ENCODE measurements at places on chromosomes 6 and 20.

DNA sequence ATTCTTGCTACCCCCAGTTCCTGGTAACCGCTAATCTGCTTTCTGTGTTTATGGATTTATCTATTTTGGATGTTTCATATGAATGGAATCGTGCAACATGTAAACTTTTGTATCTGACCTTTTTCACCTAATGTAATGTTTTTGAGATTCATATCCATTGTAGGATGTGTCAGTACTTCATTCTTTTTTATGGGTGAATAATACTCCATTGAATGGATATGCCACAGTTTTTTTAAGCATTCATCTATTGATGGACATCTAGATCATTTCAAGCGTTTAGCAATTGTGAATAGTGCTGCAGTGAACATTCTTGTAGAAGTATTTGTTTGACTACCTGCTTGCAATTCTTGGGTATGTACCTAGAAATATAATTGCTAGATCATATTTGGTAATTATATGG is 13.0 kb downstream of the KDM1B start:
- DNase-seq: no peak

DNA sequence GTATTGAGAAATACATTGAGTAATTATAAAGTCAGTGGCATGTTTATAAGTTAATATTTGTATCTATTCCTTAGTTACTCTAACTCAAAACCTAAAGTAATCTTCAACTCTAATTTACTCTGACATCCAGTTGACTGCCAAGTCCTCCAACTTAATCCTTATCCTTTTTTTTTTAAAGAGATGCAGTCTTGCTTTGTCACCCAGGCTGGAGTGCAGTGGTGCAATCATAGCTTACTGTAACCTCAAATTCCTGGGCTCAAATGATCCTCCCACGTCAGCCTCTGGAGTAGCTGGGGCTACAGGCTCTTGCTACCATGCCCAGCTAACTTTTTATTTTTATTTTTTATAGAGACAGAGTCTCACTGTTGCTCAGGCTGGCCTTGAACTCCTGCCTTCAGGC is 24.4 kb downstream of the PTPN1 start:
- DNase-seq: no peak

- no peak for DNase-seq
Measured at GRCh38 chr6:113625850-113626249, 231.3 kb upstream of the MARCKS start.

DNA sequence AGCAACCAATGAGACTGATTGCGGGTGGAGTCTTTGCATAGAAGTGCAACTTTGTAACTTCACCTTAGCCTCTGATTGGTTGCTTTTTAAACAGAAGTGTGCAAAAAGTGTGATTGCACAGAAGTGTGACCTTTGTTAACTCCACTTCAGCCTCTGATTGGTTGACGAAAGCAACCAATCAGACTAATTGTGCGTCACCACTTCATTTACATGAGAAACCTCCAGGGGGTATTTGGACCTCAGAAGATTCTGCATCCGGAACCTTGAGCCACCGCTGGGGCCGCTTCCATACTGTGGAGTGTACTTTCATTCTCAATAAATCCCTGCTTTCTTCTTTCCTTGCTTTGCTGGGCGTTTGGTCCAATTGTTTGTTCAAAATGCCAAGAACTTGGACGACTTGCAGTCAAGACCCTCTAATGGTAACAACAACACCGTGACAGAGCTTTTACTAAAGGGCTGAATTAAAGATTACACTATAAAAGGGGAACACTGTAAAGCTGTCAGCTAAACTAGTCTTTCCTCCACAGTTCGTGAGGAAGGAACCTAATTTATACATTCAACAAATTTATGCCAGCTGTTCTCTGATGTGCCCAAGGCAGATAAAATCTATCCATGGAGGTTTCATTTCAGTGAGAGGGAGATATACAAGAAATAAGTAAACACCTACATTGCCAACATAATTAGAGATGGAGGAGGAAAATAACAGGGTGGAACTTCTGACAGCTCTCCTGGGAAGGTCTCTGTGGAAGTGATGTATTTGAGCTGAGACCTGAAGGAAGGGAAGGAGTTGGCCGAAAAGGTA is 1.4 kb upstream of the HECA start:
- DNase-seq: no peak

- DNase-seq: no peak
Measured at GRCh38 chr20:63740070-63740626, 572 bp downstream of the SLC2A4RG start.

DNA sequence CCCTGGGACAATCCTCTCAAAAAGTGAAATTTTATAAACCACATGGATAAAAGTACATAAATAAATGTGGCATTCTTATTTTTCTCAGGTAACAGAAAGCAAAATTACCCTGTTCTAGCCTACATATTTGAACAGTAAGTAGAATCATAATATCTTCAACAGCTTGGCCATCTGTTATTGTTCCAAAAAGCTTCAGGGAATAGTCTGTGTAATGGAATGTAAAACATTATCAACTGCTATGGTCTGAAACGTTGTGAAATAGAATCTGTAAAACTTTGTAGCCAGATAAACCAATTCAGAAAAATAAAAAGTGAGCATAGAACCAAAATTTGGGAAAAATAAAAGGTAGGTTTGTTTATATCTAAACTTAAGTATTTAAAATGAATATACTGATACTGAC is 114.7 kb downstream of the THEMIS start:
- no peak for DNase-seq

DNA sequence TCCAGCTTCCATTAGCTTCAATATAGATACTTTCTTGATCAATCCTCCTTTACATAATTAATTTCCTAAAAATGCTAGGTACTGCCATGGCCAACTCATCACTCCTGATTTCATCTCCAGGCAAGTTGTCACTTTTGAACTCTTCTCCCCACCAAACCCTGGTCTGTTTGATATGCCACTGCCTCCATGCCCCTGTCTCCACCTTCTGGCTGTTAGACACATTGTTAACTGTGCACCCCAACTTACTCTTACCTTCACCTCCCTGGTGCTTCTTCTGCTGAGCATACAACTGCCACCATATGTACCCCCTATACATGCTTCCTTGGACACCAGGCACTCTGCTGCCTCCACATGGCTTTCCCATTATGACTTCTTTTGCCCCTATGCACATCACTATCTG is 21.9 kb upstream of the AIG1 start:
- DNase-seq: no peak

DNA sequence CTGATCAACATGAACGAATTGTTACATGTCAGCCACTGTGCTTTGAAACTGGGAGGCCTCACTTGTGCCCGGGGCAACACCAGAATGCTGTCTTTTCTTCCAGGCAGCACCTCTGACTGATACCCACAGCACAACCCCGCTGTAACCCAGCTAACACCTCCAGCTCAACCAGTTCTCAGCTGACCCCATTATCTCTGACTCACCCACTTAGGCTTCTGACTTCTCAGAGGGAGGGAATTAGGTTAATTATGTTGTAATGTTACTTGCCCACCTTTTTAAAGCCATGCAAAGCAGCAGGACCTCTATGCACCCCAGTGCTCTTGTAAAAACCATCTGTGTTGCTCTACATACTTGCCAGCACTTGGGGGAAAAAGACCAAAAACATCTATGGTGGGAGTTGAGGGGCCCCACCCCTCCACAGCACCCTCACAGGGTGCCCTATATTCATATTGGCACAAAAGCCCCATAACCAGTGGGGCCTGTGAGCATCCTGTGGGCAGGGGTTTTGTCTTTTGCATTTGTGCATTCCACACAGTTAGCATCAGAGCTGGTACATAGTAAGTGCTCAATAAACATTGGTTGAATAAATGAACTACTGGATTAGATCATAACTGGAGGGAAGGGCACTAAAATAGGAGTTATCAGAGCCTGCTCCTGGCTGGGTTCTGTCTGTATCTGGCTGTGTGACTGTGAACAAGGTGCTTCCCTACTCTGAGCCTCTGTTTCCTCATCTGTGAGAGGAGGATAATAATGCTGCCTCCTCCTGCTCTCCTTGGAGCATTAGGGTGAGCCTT is 22.3 kb downstream of the BNIP5 start:
- DNase-seq: no peak

DNA sequence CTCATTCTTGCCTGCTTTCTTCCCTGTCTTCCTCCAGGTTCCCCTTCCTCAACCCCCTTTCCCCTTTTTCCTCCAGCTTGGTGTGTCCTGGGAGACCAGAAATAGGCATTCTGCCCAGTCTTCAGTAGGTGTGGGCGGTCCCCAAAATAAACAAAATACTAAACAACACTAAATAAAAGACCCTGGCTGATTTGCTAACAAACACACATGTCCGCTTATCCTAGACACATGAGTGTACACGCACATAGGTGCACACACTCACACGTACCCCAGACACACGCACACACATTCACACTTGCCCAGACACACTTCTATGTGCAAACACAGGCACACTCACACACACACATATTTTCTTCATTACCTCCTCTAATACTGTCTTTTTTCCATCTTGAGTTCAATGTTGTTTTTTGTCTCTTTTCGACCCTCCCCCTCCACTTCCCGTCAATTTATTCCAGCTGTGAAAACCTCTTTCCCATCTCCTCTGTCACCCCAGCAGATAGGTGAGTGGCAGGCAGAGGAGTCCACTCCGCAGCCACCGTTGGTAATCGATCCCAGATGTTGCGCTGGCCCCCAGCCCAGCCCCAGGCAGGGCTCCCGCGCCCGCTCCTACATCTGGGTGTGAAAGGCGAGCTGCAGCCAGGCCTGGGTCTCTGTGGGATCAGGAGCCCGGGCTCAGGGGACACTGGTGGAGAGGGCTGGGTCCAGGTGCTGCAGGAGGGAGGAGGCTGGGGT is 56.9 kb upstream of the FOXP4 start:
- DNase-seq: no peak

DNA sequence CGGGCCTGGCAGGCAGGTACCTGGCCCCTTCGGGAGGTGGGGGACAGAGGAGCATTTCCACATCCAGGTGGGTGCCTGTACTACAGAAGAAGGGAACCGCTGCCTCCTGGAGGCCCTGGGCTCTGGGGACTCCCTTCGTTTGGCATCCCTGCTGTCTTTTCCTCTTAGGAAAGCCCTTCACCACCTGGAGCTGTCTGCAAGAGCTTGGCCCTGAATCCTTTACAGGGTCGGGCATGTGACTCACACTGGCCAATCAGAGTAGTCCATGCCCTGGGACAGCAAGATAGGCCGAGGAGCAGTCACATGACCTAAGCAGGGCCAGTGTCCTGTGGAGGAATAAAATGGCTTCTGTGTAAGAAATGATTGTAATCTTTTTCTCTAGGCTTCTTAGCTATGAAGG is 224.9 kb downstream of the ANKRD60 start:
- DNase-seq: no peak

DNA sequence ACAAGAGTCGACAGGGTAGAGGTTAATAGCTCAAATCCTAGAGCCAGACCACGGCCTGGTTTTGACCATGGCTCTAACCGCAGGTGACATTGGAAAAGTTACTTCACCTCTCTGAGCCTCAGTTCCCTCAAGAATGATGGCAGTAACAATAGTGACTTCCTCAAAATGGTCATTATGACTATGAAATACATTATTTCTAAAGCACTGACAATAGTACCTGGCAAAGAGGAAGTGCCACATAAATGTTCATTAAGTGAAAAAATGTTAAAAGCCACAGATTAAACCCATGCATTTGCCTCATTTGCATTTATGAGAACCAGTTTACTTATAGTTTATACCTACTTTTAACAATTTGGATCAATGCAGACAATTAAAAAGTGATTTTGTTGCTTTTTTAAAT is 12.3 kb downstream of the BTBD3 start:
- no peak for DNase-seq

DNA sequence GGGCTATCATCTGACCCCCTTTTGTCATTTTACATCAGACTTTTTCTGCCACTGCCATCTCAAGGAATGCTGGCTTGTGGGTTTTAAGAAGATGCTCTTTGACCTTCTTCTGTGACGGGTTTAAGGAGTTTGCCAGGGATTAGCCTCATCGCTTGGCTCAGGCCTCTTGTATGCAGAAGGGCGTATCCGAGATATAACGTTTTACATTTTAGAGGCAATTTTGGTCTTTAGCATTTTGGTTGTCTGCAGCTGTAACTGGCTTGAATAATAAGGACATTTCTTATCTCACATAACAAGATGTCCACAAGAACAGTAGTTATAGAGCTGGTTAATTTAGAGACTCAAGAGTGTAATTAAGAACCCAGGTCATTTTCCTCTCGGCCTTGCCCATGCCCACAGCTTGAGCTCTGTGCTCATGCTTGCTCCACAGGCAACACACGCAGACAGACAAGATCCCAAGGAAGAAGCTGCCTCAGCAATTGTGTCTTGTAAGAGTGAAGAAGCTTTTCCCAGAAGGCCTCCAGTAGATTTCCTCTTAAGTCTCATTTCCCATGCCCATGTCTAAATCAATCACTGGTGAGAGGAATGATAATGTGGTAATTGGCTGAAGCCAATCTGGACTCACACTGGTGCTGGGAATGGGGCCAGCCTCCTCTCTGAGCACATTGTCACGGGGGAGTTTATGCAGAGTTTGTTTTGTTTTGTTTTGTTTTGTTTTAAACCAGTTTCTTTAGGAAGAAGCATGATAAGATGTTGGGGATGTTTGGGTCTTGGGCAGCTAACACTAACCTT is 36.8 kb downstream of the PTCHD4 start:
- DNase-seq: no peak

DNA sequence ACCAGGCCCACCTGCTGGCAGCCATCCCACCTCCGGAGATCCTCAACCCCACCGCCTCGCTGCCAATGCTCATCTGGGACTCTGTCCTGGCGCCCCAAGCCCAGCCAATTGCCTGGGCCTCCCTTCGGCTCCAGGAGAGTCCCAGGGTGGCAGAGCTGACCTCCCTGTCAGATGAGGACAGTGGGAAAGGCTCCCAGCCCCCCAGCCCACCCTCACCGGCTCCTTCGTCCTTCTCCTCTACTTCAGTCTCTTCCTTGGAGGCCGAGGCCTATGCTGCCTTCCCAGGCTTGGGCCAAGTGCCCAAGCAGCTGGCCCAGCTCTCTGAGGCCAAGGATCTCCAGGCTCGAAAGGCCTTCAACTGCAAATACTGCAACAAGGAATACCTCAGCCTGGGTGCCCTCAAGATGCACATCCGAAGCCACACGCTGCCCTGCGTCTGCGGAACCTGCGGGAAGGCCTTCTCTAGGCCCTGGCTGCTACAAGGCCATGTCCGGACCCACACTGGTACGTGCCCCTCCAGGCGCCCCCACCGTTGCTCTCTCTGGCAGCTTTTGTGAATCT is 1.1 kb downstream of the SNAI1 start:
- DNase-seq: no peak

DNA sequence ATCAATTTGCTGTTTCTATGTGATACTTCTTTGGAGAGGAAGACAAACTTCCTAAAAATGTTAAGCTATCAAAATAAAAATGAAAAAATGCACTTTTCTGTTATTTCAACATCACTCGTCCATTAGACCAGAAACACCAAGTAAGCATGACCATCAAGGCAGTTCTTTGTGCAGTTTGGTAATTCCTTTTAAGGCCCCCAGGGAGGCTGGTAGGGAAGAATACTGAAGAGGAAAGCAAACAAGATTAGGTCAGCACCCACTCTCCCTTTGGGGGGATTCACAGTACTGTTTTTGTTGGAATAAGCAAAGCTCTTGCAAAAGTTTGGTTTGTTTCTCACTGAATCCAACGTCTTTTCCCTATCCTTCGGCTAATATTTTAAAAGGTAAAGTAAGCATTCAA is 206.8 kb upstream of the SLC35B3 start:
- no peak for DNase-seq
